ENCODE measurements at places on chromosomes 5 and 9. TPM values are rescaled to one million over a fixed set of nuclear protein-coding genes. Genes with fewer than 3 reads are reported as not detected.
A peak's percentile ranks its signal among the peaks of the same experiment; 100 is the strongest.

Gene PRLR
- polyA plus RNA-seq = 53.2 TPM

Gene QRFP
- 0.27 TPM for polyA plus RNA-seq

Gene CHSY3
- polyA plus RNA-seq = 5.1 TPM

Gene PSD2
- 1.9 TPM for polyA plus RNA-seq

Gene SLC23A1
- polyA plus RNA-seq = 17.0 TPM

GRCh38 chr5:99590806-99591205, 662.0 kb upstream of the CHD1 start:
- no peak for DNase-seq

DNA sequence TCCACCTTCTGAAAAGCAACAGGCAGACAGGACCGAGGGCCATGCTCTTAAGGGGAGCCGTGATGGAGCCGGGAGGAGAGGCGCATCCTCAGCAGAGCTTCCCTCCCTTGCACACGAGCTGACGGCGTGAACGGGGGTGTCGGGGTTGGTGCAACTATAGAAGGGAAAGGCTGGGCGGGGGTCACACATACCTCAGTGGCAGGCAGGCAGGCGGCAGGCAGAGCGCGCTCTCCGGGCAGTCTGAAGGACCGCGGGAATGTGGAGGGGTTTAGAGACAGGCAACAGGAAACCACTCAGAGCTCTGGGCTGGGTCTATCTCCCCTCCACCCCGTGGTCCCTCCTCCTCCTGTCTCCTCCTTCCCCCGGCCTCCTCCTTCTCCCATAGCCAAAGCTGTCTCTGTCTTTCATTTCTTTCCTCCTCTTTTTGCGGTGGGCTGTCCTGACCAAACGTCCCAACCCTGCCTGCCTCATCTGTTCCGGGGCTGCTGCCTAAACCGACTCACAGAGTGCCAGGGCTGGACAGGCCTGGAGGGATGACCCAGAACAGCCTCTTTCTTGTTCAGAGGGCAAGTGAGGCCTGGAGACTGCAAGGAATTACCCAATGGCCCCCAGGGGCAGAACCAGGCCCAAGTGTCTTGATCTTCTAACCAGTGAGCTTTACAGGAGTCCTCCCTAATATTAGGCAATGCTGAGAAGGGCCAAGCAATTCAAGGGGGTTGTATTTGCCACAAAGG, at the start of gene SPARC:
TSS of gene SPARC (minus strand) at position 242 of the 734 bp plus-strand sequence. CDS start 10,727 bp downstream, outside the sequence.
- DNase-seq = no peak

- no peak for DNase-seq
Observed at GRCh38 chr9:36276781-36277181, 18.5 kb upstream of the GNE start.

GRCh38 chr9:94949370-94949769, 222.9 kb downstream of the AOPEP start:
- DNase-seq = no peak

DNA sequence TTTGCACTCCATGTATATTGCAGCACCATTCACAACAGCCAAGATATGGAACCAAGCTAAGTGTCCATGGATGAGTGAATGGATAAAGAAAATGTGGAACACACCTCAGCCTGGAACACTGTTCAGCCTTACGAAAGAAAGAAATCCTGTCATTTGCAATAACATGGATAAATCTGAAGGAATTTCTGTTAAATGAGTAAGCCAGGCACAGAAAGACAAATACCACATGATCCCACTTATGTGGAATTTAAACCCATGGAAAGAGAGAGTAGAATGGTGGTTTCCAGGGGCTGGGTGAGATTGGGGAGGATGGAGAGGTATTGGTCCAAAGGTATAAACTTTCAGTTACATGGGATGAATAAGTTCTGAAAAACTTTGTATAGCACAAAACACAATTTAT, 228.9 kb upstream of the CD180 start:
- no peak for DNase-seq

GRCh38 chr9:6703898-6704639, 53.7 kb upstream of the KDM4C start:
- DNase-seq = peak; percentile 71

- no peak for DNase-seq
Observed at GRCh38 chr9:95605101-95605500, 88.3 kb upstream of the PTCH1 start.

DNA sequence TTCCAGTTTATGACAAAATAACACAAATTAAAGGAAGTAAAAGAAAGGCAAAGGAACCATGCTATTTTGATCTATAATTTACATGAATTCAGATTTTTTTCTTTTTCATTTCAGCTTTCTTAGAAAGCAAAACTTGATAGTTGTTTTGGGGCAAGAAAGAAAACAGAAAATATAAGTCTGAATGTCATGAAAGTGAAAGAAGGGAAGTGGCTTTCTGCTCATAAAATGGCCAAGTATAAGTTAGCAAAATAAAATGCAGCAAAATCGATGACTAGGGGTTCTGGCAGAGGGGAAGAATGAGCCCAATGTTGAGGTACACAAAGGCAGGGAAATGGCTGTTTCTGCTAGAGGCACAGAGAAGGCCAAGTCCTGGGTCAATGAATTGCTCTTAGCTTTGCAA, 3.0 kb upstream of the IFNW1 start:
- DNase-seq = no peak

- DNase-seq = no peak
Observed at GRCh38 chr5:112684737-112685136, 52.9 kb upstream of the APC start.

GRCh38 chr5:2111569-2112105, 228.9 kb upstream of the IRX4 start:
- DNase-seq = no peak

DNA sequence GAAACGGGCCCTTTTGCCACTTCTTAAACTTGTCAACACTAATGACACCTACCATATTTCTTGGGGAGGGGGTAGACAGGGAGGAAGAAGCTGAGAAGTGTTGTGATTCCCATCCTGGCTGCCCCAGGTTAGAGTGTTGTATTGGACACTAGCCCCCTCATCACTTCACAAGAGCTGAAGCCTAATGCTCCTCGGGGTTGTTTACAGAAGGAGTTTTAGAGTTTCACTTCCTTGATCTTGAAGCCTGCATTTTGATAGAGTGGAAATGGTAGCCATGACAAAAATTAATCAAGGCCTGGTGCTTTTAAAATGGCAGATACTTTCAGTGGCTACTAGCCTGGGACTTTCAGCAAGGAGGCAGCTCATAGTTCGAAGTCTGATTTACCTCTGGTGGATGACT, 11.0 kb upstream of the FAM120AOS start:
- no peak for DNase-seq

GRCh38 chr5:2207416-2208238, 324.9 kb upstream of the IRX4 start:
- DNase-seq = no peak

DNA sequence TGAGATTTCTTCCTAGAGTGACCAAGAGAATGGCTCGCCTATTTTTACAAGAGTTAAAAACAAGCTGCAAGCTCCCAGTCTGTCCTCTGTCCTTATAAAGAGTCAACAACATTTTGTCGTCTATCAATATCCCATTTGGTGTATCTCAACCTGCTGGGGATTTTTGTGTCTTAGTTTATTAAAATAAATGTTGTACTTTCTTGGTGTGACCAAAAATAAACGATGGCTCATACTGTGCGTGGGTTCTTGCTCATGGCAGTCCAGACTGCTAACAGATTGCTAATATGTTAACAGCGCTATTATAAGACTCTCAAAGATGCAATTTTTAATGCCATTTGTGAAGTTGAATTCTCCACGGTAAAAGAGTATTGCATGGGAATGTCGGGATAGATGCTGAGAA, 569.9 kb downstream of the GABRG2 start:
- DNase-seq = no peak

- no peak for DNase-seq
Observed at GRCh38 chr5:89147031-89147430, 264.0 kb upstream of the MEF2C start.

DNA sequence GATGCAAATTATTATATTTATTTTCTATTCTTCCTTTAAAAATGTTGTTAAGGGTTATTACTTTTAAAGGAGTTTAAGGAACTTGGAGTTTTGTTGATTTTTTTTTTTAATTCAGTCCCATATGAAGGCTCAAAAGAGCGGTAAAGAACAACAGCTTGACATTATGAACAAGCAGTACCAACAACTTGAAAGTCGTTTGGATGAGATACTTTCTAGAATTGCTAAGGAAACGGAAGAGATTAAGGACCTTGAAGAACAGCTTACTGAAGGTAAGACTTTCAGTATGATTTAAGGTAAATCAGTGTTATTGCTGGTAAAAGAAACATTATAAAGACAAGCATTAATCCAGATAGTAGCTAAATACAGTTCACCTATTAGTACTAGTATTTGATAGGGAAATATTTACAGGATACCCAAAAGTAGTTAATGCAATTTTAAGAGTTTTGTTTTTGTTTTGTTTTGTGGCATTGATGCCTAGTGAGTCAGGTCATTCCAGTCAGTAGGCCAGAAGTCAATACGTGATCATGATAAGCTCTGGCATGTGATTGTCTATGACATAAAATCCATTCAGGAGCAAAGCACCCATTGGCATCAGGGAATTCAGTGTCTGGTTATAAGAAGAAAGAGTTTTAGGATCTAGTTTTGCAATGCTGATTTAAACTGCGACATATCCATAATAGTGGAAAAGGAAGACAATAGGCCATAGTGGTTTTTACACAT, 49.2 kb downstream of the CNTRL start:
- no peak for DNase-seq

DNA sequence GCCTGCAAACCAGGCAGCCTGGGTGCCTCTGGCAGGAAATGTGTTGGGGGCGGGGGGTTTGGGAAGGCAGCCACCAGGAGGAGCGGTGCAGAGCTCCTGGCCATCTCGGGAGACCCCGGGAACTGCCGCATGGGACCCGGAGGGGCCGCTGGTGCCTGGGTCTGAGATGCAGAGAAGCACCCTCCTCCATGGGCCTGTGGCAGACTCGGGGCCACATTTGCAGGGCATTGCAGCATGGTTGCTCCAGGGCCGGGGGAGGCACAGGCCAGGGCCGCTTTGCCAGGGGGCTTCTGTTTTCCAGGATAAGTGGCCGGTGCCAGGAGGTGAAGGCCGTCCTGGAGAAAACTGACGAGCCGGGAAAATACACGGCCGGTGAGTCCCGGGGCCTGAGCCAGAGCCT, 1.7 kb downstream of the LCN1 start:
- no peak for DNase-seq

GRCh38 chr9:23590276-23591000, 235.6 kb downstream of the ELAVL2 start:
- no peak for DNase-seq

DNA sequence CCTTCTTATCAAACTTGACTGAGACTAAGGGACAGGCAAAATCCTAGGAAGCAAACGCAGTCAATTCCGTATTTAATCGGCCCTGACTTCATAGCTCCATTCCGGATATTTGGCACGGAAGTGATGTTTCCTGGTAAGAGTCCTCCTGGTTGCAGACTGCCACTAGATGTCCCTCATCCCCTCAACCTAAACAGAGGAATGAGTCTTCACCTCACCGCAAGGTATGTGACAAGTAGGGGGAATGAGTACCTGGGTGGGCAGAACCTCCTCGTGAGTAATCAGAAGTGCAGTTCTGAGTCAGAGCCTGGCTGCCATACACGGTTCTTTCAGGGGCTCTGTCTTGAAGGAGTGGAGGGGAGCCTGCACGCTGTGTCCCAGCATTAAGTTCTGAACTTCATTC, 173.6 kb downstream of the MUSK start:
- no peak for DNase-seq
